Parietal lobe (tissue), 2 donors: ENCODE measurements at places on chromosomes 5 and 9. TPM values are rescaled to one million over a fixed set of nuclear protein-coding genes. Genes with fewer than 3 reads are reported as not detected.

The SOHLH1 gene
- not detected for total RNA-seq

The ORM1 gene
- not detected for total RNA-seq

The PRRX2 gene
- not detected for total RNA-seq

The IFNK gene
- total RNA-seq = not detected

The TMEM203 gene
- 31.6 TPM for total RNA-seq

The HTR1A gene
- 18.5 TPM for total RNA-seq
